ENCODE measurements at places on chromosomes 2 and 18.

- DNase-seq, result no peak
Observed at GRCh38 chr2:220835583-220835982, 736.5 kb downstream of the EPHA4 start.

- no peak for DNase-seq
Observed at GRCh38 chr18:9429662-9429993, 45.7 kb upstream of the RALBP1 start.

GRCh38 chr2:157691131-157691530 lies 62.5 kb upstream of the ACVR1C start:
- DNase-seq, result no peak

- no peak for DNase-seq
Observed at GRCh38 chr2:66070721-66071602, 364.0 kb upstream of the MEIS1 start.

- DNase-seq, result peak; percentile 40
Observed at GRCh38 chr2:125745514-125745913, 910.4 kb upstream of the GYPC start.

DNA sequence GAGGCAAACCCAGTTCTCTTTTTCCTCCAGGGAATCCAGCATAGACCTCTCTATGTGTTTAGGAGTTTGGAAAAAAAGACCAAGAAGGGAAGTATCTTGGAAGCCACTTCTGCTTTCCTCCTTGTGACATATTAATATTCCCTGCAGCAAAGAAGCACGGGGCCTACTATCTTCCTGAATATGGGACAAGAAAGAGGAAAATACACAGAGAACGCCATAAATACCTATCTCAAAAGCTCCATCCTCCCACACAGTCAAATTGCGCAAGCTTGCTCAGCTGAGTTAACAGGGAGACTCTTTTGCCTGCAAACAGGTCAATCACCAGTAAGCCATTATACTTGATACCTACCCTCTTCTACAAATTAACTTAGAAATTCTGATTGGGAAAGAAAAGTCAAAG lies 16.7 kb upstream of the RAPH1 start:
- no peak for DNase-seq

DNA sequence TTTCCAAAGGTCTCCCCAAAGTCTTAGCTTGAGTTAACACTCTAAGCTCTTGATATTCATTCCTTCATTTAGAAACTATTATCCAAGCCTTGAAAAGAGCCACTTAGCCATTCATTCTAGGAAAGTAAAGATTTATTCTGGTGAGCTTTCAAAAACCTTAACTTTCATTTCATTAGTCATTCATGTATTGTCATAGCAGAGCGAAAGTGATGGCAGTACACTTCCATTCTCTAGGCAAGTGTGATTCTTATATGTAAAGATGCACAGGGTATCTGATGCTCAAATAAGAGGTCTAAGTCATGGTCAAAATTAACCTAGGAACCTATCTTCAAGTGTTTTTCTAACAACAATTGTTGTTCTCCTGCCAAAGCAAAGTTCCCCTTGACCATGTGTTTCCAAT lies 553.0 kb upstream of the FANCL start:
- no peak for DNase-seq

- DNase-seq, result peak; percentile 47
Observed at GRCh38 chr2:203535078-203535783, at the start of gene RAPH1. Gene RAPH1, minus strand, starts transcription at chr2:203535301. Its CDS starts 39,948 bp downstream, at chr2:203495353.

DNA sequence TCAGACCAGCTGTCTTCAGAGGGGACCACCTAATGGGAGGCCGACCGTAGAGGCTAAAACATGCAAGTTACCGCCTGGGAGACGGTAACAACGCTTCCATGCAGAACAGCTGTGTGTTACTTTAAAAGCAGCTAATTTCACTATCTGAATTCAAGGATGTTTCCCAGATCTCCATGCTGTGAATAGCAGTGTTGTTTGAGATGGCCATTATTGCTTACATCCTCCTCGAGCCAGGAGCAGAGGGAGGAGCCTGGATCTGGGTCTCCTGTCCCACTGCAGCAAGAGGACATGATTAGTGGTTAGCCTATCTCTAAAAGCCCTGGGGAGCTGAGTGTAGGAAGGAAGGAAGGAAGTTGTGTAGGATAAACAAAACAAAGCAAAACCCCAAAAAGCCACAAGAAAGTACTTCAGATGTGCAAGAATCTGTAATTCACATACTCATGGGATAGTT lies 50.9 kb downstream of the ACTR2 start:
- DNase-seq, result no peak

- no peak for DNase-seq
Observed at GRCh38 chr2:239954166-239955086, 70.7 kb downstream of the NDUFA10 start.

- no peak for DNase-seq
Observed at GRCh38 chr2:217736776-217737550, 265.8 kb downstream of the TNS1 start.

- DNase-seq, result no peak
Observed at GRCh38 chr2:74708883-74709282, 54.8 kb downstream of the SEMA4F start.

GRCh38 chr2:11976073-11976472 lies 229.6 kb downstream of the LPIN1 start:
- DNase-seq, result no peak

- DNase-seq, result no peak
Observed at GRCh38 chr2:113776949-113777348, 20.5 kb upstream of the SLC35F5 start.

GRCh38 chr2:144078106-144078505 lies 441.8 kb downstream of the ZEB2 start:
- DNase-seq, result no peak

DNA sequence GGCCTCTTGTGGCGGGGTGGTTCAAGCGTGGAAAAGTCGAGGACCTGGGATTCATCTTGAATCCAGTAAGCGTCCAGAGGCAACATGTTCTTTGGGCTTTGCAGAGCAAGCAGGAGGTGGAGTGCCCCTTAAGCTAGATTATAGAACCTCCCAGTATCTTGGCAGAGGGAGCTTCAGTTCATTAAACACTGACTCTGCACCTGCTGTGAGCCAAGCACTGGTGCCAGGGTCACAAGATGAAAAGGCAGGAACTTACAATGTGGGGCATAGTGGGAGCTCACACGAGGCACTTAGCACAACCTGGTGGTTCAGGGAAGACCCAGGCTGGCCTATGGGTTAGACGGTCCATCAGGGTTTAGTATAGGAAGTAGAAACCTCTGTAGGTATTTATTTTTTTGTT lies 7.4 kb upstream of the FZD5 start:
- DNase-seq, result peak; percentile 25

DNA sequence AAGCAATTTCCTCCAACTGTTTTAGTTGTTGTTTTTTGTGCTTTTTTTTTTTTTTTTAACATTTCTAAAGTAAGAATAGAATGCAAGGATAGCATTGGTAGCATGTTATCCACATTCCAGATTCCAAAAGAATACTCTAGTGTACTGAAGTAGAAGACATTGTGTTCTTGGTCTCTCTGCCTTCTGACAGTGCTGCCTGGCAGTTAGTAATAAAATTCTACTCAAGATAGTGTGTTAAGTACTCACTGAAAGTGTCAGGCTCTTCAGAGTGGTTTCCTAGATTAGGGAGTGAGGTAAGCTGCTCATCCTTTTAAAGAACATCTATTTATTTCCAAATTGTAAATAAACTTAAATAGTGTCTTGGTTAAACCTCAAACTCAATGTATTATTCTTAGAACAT lies 253.7 kb downstream of the HNMT start:
- DNase-seq, result no peak

Measured in NCI-H1092 (cell line).